ENCODE measurements at places on chromosomes 5 and 9.

GRCh38 chr9:13485068-13485596 is 205.6 kb upstream of the MPDZ start:
- DNase-seq, result no peak

DNA sequence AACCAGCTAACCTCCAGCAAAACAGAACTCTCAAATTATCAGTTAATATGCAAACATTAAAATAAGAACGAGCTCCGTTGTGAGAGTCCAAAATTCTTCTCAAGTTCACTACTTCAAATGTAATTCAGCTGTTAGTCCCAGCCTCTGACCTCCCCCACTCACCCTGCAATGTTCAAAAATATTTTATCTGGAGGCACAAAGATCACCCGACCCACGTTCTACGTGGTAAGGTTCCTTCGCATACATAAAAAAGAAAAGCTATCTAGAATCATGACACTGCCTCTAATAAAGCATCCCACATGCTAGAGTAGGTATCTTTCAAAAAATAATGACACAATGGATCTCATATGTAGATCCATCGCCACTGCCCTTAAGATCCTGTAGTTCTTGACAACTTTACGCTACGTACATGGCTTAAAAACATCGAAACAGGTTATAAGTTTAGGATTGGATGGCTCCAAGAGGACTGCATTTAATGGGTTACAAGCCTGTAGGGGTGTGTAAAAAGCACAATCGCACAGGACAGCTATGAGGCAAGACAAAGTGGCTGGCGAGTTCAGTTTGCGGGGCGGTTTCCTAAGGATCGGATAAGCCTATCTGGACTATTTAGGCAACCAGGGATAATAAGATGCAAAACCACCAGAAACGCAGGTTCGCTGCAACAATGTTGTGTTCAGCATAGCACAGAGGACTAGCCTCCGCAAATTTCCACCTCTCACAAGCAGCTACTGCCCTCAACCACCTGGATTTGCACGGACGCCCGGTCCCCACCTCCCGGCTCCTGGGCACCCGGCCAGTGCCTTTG is 969 bp downstream of the CLK4 start:
- DNase-seq, result peak; percentile 17

DNA sequence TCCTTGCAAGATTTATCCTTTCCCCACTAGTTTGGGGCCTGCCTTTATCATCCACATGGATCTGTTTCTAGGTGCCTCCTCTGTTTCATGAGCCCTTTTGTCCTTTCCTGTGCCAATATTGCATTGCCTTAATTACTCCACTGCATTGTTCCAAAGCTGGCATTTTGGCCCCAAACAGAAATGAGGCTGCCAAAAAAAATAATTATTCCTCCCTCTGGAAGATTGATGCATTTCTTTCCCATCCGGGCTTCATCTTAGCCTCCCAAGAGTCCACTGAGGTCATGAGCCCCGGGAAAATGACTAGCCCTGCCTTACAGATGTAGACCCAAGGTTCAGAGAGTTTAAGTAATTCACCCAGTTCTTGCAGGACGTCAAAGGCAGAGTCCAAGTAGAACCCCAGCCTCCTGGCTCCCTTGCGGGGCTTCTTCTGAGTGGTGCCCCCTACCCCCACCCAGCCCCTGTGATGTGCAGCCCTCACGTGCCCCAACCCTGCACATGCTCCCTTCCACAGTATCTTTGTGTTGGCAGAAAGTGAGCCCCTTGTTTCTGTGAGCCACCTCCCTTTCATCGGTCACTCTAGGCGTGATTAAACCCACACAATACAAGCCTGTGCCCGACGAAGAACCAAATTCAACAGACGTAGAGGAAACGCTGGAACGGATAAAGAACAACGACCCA is 62.1 kb downstream of the TMOD1 start:
- DNase-seq, result no peak

- DNase-seq, result no peak
These were observed 180.0 kb upstream of the RGMB start for GRCh38 chr5:98593418-98593817.

DNA sequence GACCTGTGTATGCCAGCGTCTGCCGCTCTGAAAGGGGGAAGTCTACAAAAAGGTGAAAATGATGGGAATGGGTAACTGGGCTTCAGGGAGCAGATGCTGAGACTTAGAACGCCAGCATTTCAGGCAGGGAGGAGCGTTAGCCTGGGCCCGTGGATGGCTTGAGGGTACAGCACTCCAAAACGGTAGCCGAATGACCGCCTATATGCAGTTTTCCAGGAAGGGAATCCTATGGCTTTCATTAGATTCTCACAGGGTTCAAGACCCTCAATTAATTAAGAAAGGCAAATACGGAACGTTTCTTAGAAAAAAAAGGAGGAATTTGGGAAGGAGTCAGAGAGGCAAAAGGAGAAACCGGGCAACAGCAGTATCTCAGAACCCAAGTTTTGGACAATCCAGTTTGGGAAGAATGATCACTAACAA is 639 bp downstream of the AMACR start:
- no peak for DNase-seq

DNA sequence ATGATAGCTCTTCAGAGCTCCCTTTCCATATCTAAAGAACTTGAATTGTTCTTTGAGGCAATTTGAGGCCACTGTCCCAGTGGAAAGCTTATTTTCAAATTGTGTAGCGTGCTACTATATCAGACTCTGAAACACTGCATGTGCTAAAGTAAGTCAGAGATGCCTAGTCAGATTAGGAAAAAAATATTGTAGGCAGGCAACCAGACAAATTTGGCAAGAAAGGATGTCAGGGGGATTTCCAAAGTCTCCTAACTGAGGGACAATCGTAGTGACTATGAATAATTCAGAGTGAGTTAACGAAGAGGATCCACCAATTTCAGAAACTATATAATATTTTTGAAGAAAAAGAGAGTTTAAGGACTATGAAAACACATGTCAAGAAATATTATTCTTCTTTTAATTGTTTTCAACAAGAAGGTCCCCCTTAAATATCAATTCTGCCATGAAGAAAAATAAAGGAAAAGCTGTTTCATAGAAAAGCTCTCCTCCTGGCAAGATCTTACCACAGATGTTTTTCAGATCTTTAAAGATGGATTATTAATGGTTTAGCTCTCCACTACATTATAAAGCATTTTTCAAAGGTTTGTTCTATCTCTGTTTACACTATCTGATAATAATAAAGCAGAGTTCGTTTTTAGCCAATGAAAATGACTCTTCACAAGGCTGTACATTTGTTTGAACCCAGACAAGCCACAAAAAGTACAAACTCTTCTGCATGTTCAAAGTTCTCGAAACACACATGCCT is 273.5 kb upstream of the PTGER4 start:
- DNase-seq, result peak; percentile 88
